ENCODE measurements at places on chromosomes 1 and 21.

GRCh38 chr1:38053416-38054091, 7.0 kb upstream of the POU3F1 start:
- DNase-seq = no peak

- no peak for DNase-seq
Observed at GRCh38 chr1:42420911-42421585, 34.8 kb downstream of the ZMYND12 start.

DNA sequence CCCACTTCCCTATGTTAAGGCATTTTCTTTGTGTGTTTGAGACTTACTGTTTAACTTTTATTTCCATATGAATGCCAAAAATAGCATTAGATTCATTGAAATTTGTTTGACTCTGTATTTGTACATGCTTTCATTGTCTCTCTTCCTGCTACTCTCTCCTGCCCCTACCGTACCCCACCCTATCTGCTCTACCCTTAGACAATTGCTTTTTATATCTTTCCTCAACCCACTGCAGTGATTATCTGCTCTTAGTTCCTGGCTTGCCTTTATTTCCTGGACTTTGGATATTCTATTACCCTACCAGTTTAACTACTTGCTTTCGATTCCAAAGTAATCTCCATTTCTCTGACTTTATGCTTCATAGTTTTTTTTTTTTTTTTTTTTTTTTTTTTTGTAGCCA, 10.5 kb downstream of the RAVER2 start:
- no peak for DNase-seq

DNA sequence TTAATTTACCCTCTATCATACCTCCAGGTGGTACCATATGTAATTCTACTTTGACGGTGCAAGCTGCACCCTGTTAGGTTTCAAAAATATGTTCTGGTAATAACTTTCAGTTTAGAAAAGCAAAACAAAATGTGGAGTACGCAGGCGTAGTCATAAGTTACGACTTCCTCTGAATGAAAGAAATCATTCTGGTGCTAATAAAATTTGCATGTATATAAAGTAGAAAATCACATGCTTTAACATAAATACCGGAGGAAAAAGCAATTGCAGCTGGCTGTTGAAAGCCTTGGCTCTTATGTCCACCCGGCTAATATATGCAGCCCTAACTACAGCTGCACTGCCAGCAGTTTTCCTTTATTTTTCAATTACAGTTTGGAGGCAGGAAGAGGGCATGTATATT, 65.2 kb upstream of the TMPRSS15 start:
- DNase-seq = no peak

DNA sequence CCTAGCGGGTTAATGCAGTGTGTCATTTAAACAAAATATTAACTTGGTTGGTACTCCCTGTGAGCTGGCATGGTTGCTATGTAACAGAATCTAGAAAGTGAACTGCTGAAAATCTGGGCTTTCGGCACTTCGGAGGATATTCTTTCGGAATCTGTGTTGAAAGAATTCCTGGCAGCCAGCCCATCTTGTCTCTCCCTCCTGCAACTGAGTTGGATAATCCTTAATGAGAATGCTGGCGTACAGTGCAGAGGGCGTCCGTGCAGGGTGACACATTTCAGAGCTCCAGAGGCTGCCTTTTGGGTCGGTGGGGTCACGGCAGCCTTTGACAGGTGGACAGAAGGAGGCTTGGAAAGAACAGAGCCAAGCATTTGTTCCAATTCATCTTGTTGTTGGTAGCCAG, 3.7 kb downstream of the KAZN start:
- peak; percentile 16 for DNase-seq

DNA sequence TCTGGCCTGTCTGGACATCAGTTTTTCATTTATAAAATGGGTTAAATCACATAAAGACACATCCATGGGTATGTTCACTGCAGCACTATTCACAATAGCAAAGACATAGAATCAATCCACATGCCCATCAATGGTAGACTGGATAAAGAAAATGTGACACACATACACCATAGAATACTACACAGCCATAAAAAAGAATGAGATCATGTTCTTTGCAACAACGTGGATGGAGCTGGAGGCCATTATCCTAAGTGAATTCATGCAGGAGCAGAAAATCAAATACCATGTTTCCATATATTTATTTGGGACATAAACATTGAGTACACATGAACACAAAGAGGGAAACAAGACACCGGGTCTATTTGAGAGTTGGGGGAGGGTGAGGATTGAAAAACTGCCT, 28.1 kb downstream of the ZBTB8OS start:
- no peak for DNase-seq

- DNase-seq = no peak
Observed at GRCh38 chr1:35448344-35448801, 108.8 kb downstream of the KIAA0319L start.

DNA sequence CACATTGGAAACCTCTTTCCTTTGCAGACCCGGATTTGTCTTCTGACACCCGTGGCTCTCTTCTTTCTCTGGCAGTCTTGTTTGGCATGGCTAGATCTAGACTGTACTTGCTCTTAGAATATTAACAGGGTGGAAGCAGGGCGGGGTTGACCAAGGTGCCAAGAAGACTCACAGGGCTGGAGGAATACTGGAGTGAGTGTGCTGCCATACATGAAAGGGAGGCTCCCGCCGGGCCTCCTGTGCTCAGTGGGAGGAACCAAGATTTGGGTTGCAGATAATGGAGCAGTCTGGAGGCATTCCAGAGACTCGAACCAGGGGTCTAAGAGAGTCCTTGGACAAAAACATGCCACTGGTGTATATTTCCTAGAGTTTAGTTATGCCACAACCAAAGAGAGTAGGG, 27.6 kb upstream of the SNX27 start:
- no peak for DNase-seq

DNA sequence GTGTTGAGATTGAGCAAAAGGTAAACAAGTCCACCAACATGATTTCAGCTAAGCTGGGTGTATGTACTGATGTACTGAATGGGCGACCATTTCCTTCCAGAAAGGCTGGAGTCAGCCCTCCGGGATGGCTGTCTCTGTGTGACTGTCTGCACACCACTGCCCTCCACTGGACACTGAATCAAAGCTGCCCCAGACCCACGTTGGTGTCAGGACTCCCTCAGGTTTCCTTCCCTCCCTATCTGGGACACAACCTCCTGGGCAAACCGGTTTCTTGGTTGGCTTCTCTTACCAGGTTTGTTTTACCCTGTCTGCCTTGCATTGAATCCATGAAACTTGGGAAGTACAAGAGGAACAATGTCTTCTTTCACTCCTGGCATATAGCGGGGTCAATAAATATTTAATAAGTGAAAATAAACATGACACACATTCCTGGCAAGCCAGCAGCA, 5.3 kb upstream of the SRP9 start:
- DNase-seq = peak; percentile 44

GRCh38 chr1:204286831-204287421, 72.8 kb downstream of the PLEKHA6 start:
- DNase-seq = no peak

DNA sequence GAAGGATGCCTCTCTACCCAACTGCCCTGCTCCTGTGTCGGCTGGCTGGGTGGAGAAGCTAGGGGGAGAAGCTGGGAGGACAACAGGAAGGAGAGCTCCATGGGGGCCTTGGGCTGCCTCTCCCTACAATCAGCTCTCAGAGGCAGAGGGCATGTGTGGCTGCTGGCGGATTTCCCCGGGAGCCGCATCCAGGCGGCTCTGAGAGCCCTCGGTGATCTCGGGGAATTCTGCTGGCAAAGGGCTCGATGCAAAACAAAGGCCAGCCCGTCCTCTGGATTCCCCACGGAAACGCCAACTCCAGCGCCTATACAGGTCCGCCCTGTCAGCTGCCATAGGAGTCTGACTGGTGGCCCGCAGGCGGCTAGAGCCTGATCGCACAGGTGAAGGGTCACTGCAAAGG, 26.4 kb upstream of the EVA1B start:
- no peak for DNase-seq

GRCh38 chr1:41751804-41752513, 166.8 kb downstream of the HIVEP3 start:
- DNase-seq = no peak

GRCh38 chr1:243322326-243322725, 66.5 kb downstream of the SDCCAG8 start:
- no peak for DNase-seq

GRCh38 chr1:119758584-119758983, 10.1 kb downstream of the HMGCS2 start:
- DNase-seq = no peak

Data from caudate nucleus (tissue), 63 donors.